Activated CD4-positive, alpha-beta T cell treated with anti-CD3 and anti-CD28 coated beads for 4 hours (primary cell): ENCODE measurements at places on chromosomes 2 and 18.

GRCh38 chr2:101736233-101736632 is 38.7 kb downstream of the MAP4K4 start:
- no peak for DNase-seq

GRCh38 chr18:434410-434809 is 66.1 kb downstream of the COLEC12 start:
- DNase-seq = no peak

DNA sequence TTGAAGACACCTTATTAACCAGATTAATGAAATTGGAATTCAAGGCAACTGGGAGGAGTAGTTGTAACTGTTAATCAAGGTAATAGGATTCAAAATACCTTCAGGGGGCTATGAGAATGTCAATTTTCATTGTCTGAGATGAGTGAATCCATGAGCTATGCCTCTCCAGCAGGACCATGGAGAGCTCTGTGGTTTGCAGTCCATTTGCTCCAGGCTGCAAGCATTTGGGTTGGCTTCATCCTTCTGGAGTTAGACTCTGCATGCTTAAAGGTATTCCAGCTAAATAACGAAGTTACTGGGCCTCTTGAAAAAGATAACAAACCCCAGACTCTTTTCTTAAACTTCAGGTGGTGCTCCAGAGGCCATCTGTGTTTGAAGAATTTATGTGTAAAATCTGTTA is 207.1 kb upstream of the SLC8A1 start:
- DNase-seq = no peak

DNA sequence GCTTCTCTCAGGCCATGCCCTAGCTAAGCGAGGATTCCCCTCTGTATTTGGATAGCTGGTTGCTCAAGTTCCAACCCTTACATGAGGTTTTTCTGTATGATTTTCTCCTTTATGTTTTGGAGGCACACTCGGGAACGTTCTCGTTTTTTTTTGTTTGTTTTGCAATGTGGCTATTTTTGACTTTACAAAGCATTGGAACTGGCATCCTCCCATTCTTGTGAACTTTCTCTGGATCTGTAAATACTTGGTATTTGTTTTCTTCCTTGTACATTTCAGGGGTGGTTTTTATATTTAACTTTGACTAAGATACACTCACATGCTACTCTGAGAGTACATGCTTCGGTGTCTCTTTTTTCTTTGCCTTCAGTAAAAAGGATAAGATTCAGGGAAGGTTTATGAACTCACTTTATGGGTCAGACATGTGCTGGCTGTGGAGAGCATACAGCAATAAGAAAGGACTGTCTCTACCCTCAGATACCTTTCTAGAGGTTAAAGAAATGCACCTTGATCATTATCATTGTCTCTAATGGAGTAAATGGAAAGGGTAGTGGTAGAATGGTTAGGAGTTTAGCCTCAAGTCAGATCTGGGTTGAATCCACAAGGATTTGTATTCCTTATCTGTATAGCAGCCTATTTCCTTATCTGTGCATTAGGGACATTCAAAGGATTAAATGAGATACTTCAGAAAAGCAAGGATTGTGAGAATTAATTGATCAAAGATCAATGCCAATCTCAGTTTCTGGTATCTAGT is 61.9 kb downstream of the MEIS1 start:
- no peak for DNase-seq

DNA sequence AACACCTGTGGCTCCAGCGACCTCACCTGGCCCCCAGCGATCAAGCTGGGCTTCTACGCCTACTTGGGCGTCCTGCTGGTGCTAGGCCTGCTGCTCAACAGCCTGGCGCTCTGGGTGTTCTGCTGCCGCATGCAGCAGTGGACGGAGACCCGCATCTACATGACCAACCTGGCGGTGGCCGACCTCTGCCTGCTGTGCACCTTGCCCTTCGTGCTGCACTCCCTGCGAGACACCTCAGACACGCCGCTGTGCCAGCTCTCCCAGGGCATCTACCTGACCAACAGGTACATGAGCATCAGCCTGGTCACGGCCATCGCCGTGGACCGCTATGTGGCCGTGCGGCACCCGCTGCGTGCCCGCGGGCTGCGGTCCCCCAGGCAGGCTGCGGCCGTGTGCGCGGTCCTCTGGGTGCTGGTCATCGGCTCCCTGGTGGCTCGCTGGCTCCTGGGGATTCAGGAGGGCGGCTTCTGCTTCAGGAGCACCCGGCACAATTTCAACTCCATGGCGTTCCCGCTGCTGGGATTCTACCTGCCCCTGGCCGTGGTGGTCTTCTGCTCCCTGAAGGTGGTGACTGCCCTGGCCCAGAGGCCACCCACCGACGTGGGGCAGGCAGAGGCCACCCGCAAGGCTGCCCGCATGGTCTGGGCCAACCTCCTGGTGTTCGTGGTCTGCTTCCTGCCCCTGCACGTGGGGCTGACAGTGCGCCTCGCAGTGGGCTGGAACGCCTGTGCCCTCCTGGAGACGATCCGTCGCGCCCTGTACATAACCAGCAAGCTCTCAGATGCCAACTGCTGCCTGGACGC is 4.9 kb downstream of the GPR35 start:
- no peak for DNase-seq

DNA sequence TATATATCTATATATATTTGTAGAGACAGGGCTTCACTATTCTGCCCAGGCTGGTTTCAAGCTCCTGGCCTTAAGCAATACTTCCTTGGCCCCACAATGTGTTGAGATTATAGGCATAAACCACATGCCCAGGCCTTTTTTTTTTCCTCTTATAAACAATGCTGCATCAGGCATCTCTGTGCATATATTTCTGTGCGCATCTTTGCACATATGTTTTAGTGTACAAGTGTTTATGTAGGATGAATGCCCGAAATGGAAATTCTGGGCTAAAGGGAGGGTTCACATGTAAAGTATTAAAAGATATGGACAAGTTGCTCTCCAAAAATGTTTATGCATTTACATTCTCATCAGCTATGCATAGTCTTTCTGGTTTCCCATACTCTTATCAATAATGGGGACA is 183.2 kb upstream of the SPRED2 start:
- no peak for DNase-seq

GRCh38 chr18:55585920-55586561 is 2.0 kb downstream of the TCF4 start:
- no peak for DNase-seq
